ENCODE measurements at places on chromosomes 3 and 15.
A peak's percentile ranks its signal among the peaks of the same experiment; 100 is the strongest.

DNA sequence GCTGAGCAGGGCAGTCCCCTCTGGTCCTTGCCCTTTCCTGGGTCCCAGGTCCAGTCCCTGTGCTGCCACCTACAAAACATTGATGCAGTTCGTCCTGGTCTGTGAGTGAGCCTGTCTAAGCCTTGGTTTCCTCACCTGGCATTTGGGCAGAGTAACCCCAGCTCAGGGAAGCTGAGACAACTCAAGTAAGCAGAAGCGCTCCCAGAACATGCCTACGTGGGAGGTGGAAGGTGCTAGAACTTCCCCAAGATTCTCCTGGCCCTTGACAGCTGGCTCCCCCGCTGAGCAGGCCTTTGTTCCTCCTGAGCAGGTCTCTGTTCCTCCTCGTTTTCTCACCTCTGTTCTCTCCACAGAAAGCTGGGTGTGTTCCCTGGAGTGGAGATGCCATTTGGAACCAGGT, 30.5 kb downstream of the PRR20G start:
- DNase-seq, result no peak

DNA sequence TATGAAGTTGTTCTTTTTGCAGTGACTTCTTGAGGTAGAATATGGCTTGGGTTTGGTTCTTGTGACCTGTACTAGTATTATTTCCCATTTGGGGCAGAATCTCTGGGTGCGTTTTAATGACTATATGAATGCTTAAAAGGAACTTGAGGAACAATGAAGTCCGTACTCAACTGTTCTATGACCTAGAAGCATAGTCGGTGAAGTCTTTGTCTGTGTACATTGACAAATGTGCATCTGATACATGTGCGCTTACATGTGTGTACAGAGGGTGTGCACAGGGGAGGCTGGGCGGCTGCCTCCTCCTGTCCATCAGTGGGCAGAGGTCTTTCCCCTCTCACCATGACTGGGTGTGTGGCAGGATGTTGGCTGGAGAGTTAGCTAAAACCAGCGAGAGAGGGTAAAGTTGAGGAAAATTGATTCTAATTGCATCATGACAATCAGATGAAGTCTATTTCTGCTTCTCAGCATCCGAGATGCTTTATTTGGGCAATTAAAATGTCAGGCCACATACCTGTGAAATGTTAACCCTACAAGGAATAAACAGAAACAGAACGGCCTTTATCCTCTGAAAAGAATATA, 1.0 kb upstream of the NR2F2 start:
- DNase-seq, result no peak

DNA sequence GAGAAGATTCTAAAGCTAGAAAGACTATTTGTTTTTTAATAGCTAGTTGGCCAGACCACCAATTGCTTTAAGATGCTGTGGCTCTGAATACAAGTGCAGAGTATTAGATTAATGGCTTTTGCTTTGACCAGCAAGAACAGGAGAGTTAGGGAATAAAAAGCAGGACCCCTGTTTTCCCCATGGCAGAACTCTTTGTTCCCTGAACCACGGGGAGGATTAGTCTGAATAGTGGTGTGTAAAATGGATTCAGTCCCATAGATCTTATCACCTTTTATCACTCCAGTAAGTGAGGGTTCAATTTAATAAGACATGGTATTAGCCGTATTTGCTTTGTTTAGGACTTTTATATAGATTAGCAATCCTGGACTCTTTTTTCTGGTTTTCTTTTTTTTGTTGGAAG, 562.6 kb upstream of the DPPA4 start:
- no peak for DNase-seq

- no peak for DNase-seq
Observed at GRCh38 chr15:90647326-90647725, 69.8 kb upstream of the BLM start.

- no peak for DNase-seq
Observed at GRCh38 chr3:36451816-36452215, 71.5 kb downstream of the STAC start.

- DNase-seq, result no peak
Observed at GRCh38 chr15:70342141-70342540, 244.4 kb upstream of the TLE3 start.

GRCh38 chr3:106577241-106577640, 708.4 kb upstream of the CBLB start:
- DNase-seq, result no peak

DNA sequence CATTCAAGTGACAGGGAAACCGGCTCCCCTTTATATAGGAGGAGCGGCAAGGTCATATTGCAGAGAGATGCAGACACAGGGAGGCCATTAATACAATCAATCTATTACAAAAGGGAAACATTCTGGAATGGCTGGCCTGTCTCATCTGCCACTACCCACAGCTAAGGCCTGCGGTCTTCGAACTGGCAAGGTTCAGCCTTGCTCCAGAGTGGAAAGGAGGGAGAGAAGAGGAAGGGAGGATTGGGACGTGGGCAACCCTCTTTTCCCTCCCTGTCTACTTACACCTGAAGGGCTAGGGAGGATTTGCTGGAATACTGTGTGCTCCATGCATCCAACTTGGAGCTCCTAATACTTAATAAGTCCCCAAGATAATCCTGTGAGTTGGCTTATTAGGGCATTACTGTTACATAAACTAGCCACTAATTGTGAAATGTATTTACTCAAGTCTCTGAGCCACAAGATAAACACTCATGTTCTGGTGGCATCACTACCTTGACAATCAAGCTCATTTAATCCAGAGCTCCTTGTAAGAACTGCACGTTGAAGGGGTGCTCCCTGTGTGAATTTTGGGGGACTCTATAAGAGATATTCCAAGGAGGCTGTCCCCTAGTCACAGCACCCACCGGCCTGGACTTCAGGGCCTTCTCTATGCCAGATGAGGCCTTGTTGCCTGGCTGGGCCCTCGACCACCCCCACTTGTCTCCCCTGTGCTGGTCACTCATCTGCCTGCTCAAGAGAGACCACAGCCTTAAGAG, 19.7 kb upstream of the CCDC174 start:
- DNase-seq, result no peak

- DNase-seq, result peak; percentile 81
Observed at GRCh38 chr15:36370731-36371112, 208.7 kb upstream of the CDIN1 start.

- peak; percentile 91 for DNase-seq
Observed at GRCh38 chr3:30770387-30770786, 124.1 kb downstream of the GADL1 start.

GRCh38 chr3:49422379-49423248, at the start of gene AMT:
Gene AMT (minus strand): TSS chr3:49422473. CDS start chr3:49422450, 23 bp downstream.
- DNase-seq, result no peak

GRCh38 chr3:130084436-130084980, 2.9 kb downstream of the ALG1L2 start:
- DNase-seq, result no peak

GRCh38 chr15:97903971-97904572, 56.4 kb upstream of the ARRDC4 start:
- DNase-seq, result peak; percentile 68

- peak; percentile 71 for DNase-seq
Observed at GRCh38 chr3:188956839-188957489, 214.8 kb upstream of the TPRG1 start.

GRCh38 chr3:109336291-109336861, 970 bp downstream of the DPPA4 start:
- DNase-seq, result peak; percentile 9

- peak; percentile 53 for DNase-seq
Observed at GRCh38 chr3:119628816-119629445, 31.2 kb downstream of the PLA1A start.

GRCh38 chr3:9067352-9067975, 104.2 kb upstream of the RAD18 start:
- DNase-seq, result peak; percentile 46

GRCh38 chr3:2898591-2899353, 211.4 kb downstream of the IL5RA start:
- no peak for DNase-seq

DNA sequence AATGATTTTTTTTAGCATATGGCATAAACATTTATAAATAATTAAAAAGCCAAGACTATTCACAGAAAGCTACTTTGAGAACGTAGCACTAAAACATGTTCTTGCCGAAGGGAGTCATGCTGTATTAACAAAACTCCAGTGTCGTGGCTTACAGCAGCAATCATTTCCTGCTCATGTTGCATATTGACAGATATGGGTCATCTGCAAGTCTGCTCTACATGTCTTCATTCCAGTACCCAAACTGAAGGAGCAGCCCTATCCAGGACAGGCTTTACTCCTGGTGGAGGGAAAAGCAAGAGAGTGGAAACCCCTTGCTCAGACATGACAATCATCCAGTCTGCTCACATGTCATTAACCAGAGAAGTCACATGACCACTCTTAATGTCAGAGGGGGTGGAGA, 87.6 kb downstream of the NEK11 start:
- no peak for DNase-seq

GRCh38 chr15:43871835-43872234, 45.0 kb downstream of the WDR76 start:
- no peak for DNase-seq

GRCh38 chr15:27234593-27234992, 263.6 kb downstream of the GABRG3 start:
- DNase-seq, result no peak

GRCh38 chr3:112351036-112351435, 18.1 kb downstream of the CD200 start:
- DNase-seq, result no peak

GRCh38 chr15:49148298-49148697, 7.1 kb downstream of the COPS2 start:
- no peak for DNase-seq

DNA sequence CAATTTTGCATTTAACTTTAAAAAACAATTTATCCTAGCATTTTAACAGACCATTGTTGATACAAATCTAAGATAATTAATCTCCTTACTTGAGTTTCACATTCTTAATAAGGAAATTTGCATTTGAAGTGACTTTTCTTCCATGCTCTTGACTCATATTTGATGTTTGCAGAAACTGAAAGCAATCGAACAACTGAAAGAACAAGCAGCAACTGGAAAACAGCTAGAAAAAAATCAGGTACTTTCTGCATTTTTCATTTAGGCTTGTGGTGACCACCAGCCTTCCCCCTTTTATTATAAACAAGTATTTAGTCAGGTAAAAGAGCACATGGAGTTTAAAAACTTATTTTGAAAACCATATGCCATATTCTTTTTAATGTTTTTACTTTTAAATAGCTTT, 20.1 kb upstream of the SELENOT start:
- DNase-seq, result no peak

DNA sequence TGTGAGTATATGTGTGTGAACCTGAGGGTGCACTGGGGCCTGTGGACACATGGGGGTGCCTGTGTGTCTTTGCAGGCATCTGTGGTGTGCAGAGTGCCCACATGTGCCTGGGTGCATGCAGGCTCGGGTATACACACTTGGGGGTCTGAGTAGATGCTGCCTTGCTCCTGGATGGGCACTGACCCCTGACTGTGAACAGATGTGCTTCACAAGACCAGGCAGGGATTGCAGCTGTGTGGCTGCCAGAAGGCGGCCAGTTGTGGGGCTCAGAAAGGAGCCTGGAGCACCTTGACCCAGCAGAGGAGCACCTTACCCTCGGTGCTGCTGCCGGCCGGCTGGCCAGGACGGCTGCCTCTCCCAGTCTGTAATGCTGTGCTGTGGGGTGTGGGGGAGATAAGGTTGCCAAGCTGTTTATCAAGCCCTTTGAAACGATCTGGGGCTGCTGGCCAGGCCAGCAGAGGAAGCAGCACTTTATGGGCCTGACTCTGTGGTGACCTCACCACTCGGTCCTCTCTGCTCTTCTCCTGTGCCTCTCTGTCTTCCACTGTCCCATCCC, 55.5 kb upstream of the MRPS22 start:
- peak; percentile 64 for DNase-seq

- DNase-seq, result no peak
Observed at GRCh38 chr3:114147251-114147650, 31.6 kb downstream of the DRD3 start.

DNA sequence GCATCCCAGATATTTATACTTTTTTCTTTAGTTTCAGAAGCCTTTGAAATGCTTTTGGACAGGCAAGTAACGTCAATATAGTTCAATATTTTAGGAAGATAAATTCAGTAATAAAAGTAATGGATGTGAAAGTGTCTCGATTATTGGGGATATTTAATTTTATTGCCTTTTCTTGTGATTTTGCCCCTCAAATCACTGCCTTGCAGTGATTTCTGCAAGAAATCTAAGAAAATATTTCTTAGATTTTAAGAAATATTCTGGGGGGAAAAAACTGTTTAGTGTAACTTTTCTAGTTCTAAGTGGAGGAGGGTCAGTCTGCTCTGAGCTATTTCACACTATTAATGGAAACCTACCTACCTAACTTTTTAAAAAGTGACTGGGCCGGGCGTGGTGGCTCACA, 33.6 kb downstream of the MGA start:
- no peak for DNase-seq

GRCh38 chr3:105334138-105334882, 32.4 kb upstream of the ALCAM start:
- DNase-seq, result peak; percentile 75

GRCh38 chr3:42056840-42057239, 34.3 kb upstream of the TRAK1 start:
- no peak for DNase-seq

- DNase-seq, result no peak
Observed at GRCh38 chr3:187662848-187663409, 7.3 kb downstream of the SST start.

- DNase-seq, result peak; percentile 90
Observed at GRCh38 chr15:63909819-63910437, 76.2 kb upstream of the HERC1 start.

DNA sequence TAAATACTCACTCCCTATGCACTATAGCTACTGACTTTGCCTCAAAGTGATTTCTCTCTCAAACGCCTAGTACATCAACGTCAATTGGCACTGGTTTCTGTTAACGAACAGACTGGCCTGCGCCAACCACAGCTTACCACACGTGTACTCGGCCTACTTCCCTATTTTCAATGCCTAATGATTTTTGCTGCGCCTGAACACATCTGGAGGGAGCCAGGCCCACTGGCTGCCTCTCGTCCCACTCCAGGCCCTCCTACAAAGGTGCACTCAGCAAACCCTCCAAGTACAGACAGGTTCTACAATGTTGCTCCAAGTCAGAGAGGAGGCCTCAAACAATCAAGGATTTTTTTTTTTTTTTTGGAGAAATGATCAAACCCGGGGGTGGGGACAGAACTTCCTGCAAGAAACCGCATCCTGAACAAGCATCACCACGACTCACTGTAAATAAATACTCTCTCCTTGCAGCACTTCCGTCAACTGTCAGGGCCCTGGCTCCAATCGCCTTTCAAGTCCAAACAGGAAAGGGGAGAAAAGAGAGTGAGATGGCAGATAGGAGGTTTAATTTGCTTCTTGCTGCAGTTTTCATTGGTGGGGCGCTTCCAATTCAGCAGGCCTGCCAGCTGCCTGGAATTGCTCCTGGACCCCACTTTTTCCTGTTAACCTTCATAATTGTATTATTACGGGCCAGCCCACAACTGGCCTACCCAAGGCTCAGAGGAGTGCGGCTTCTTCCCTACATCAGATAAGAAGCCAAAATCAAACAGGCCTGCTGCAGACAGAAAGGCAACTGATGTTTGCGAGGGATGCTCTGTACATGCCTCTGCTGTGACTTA, 139.3 kb downstream of the FOXP1 start:
- DNase-seq, result peak; percentile 77

- DNase-seq, result no peak
Observed at GRCh38 chr3:107870096-107870495, 220.7 kb downstream of the CD47 start.
